ENCODE measurements at places on chromosomes 7 and 10.

DNA sequence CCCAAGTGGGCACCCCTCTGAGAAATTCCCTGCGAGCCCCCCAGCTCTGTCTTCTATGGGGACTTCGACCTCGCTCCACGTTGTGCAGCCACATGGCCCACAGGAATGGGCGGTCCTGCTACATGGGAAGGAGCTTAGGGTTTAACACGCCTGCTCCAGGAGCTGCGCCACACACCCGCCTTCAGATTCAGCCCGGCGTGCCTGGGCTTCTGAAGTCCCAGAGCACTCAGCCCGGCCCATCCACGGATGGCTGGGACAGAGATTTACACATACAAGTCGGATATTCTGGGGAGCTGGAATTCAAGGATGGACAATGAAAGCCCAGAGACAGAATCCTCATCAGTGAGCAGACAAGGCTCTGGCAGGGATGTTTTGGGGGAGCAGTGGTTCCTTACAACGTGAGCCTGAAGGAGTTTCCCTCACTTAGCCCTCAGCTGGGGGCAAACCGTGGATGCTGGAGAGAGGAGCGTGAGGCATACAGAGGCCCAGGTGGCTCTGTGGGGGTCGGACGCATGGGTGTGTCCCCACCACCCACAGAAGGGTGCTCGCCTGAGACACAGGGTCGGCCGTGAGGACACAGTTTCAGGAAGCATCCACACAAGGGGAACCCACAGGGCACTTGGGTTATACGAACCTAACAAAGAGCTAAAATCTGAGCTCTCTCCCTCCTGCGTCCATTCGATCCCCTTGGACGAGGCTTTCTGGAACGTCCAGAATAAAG is 372.9 kb downstream of the DNAJB6 start:
- no peak for DNase-seq

DNA sequence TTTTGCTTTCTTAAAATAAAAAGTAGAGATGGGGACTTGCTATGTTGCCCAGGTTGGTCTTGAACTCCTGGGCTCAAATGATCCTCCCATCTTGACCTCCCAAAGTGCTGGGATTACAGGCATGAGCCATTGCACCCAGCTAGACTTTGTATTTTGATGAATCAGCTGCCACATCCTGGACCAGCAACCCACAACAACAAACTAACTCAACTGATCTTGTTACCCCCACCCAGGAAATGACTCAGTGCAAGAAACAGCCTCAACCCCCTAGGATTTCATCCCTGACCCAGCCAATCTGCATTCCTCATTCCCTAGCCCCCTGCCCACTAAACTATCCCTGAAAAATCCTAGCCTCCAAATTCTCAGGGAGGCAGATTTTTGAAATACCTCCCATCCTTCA is 123.8 kb downstream of the IPMK start:
- DNase-seq = no peak

- no peak for DNase-seq
Observed at GRCh38 chr7:133948588-133948987, 178.6 kb upstream of the LRGUK start.

GRCh38 chr7:94161476-94161875 is 157.3 kb upstream of the BET1 start:
- no peak for DNase-seq

GRCh38 chr10:127090138-127090537 is 106.3 kb downstream of the INSYN2A start:
- no peak for DNase-seq

- DNase-seq = no peak
Observed at GRCh38 chr10:13658264-13658663, 71.5 kb downstream of the PRPF18 start.

DNA sequence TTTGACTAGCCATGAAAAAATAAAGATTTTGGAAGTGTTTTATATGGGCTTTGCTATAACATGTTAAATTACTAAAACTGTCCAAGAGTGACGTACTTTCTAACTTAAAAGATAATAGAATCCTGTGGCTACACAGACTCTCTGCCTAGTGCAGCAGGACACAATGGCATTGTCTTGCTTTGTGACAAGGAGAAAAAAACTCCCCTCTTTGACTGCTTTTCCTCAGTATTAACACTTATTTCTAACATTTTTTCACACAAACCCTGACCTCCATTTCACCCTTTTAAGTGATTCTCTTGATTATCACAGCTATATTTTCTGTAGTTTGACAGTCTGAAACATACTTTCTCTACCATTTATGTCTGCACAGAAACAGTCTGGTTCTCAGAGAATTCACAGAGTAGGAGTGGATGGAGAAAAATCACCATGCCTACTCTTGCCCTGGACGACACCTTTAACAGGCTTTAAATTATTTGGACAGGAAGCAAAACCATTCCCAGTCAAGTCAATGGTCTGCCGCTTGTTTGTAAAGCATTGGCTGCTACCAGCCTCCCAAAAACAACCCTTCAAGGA is 336.3 kb upstream of the SMIM30 start:
- DNase-seq = no peak

DNA sequence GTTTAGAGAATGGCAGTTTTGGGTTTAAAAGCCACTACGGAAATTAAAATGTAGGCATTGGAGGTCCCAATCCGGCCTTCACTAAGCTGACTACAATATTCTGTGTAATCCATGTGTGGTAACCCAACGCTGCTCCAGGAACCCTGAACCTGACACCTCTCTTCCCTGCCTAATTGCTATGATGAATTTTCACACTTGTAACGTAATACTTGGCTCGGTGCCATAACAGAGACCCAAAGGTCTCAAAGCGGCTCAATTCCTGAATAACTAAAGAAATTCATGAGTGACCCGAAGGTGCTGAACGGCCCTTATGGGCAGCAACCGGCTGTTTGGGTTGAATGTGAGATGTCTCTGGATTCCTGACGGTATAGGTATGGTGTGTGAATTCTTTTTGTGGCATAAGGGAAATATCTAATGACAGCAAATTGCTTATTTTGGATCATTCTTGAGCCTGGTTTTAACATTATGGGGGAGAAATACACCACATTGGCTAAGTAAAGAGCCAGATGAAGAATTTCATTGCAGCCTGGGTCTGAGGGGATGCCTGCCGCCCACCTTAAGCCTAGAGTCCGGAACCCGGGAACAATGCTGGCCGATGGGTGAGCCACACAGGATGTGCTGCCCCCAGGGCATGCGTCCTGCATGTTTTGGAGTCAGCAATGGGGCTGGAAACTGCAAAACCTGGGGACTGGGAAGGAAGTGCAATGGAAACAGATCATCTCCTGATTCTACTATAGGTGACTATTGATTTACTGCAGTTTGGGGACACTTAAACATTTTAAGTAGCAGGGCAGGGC is 69.7 kb upstream of the FZD8 start:
- no peak for DNase-seq

GRCh38 chr7:132380059-132380458 is 196.2 kb downstream of the PLXNA4 start:
- no peak for DNase-seq

DNA sequence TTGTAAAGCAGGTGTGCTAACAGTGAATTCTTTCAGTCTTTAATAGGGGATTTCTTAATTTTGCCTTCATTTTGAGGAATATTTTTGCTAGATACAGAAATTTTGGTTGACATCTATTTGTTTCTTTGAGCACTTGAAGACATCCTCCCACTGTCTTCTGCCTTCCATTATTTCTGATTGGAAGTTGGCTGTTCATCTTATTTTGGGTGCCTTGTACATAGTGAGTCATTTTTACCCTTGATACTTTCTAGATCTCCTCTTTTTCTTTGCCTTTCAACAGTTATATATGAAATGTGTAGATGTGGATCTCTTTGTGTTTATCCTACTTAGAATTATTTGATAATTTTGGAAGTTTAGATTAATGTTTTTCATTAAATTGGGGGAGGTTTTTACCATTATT is 631.0 kb downstream of the AUTS2 start:
- DNase-seq = no peak

DNA sequence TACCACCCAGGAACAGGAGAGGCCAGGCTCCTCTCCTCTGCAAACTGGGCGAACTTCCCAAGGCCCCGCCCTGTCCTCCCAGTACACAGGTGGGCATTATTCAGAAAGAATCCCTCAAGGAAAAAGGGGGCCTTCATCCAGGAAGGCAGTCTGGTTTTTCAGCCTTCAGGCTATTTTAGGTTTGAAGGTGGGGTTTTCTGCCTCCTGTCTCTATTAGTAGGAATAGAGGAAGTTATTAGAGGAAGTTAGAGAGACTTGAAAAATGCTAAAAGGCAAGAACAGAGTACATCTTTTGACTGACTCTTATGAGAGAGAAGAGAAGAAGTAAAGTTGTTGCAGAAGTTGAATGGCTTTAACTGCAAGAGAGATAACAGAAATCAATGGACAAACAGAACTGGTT is 250.9 kb upstream of the SORCS1 start:
- no peak for DNase-seq

GRCh38 chr10:6006546-6006945 is 29.2 kb upstream of the IL15RA start:
- no peak for DNase-seq

- no peak for DNase-seq
Observed at GRCh38 chr10:56481521-56482091, 120.5 kb upstream of the ZWINT start.
